Activated CD4-positive, alpha-beta T cell treated with anti-CD3 and anti-CD28 coated beads, Interleukin-2, amount 10 ng/mL, durations not matched to agents 7 days and 5 days (primary cell): ENCODE measurements at places on chromosomes 1 and 21.

GRCh38 chr1:195804547-195804946 is 803.7 kb downstream of the KCNT2 start:
- no peak for DNase-seq

DNA sequence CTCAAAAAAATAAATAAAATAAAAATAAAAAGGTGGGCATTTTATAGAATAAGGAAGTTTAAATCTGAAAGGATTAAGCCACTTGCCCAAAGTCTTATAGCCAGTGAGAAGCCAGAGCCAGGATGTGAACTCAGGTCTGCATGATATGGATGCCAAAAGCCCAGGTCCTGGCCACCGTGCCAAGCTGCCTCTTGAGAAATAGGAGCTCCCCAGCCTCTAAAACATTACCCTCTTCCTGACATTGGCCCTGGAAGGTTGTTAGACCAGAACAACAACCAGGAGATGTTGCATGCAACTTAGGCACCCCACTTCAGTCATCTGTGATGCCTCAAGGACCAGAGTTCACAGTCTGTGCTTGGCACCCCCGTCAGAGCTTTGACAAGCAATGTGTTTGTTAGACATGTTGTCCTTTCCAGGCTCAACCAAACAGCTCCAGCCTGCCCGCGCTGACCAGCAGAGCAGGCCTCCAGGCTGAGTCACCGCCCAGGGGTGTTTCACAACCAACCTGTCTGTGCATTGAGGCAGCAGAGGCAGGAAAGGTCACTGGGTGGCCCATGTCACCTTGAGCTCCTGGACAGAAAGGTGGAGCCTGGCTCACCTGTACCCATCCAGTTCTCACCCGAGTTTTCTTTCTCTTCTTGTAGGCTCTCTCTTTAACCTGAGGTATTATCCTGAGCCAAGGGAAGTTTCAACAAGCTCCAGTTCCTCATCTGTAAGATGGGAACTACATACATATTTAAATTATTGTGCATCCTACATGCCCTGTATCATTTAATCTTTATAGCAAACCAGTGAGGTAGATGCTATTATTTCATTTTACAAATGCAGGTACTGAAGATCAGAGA is 14.9 kb upstream of the MED18 start:
- no peak for DNase-seq

DNA sequence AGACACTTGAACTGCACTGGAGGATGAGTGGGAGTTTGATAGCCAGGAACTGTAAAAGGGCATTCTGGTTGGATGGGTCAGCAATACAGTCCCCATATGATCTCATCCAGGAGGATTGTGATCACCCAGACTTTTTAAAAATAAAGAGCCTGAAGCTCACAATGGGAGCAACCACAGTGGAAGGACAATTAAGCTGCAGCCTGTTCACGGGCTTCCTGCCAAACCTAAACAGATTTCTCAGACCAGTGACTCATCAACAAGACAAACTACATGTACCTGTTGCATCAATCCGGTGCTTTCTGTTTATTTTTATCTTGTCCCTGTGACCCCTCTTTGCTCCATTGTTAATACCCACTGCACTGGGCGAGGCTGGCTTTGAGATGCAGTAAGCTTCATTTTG is 52.3 kb downstream of the PAPPA2 start:
- DNase-seq = no peak

DNA sequence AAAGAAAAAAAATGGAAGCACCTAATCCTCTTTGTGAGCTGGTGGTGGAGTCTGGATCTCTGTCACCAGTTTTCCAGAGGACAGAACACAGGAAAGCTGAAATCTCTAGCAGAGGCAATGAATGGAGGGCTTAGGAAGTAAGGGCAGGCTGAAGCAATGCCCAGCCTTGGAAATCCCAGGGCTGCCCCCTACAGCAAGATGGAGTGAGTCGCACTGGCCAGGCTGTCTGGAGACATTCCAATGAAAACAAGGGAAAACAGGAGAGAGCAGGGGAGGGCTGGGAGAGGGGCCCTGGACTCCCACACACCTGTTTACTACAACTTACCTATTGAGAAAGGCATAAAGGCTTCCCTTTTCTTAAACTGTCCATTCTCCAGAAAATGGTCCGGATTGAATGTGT is 25.9 kb downstream of the CYP2J2 start:
- no peak for DNase-seq

- peak; percentile 98 for DNase-seq
Observed at GRCh38 chr1:24964811-24965570, 34.9 kb upstream of the RUNX3 start.

- no peak for DNase-seq
Observed at GRCh38 chr1:200951016-200951415, 56.3 kb downstream of the INAVA start.

DNA sequence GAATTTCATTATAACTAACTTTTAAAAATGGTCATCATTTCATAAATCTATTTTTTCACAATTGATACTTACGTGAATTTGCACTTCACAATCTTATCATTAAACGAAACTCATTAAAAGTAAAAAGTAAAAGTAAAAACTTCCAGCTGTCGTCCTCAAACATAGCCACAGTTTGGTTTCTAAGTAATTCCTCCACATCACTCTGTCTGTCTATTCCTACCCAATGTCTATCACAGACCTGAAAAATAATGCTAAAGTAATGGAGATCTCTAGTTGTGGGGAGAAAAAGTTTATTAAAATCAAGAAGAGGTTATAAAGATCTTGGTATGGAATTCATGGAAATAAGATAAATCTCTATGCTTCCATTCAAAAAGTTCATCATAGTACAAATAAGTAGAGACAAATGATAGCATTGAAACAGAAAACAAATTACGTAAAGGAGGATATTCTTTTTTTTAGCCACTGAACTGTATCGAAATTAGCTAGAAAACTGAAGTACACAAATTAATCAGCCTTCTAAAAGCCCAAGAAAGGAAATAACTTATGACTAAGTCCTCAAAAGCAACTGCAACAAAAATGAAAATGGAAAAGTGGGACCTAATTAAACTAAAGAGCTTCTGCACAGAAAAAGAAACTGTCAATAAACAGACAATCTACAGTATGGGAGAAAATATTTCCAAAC is 148.6 kb downstream of the TIAM1 start:
- DNase-seq = no peak

DNA sequence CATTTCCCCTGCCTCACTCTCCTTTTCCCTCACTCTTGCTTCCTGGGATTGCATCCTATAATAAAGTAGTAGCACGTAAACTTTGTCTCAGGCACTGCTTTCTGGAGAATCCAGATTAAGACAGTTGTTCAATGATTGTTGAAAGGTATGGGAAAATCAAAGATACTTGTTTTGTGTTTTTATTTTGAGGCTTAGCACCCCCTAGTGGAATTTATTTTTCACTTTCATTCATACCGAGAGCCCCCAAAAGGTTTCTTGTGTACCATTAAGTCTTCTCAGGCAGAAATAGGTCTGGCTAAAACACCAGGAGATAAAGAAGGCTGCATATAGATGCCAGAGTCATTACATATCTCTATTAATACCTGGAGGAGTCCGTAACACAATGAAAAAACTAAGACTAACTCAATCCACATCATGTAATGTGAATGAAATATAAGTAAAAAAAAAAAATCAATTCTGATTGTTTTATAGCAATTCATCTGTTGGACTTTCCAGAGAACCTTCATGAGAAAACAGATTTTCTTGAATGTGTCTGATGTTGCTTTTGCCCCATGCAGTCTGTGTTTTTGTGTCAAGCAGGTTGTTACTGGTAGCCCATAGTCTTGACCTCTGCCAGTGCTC is 103.5 kb downstream of the RPE65 start:
- DNase-seq = no peak

DNA sequence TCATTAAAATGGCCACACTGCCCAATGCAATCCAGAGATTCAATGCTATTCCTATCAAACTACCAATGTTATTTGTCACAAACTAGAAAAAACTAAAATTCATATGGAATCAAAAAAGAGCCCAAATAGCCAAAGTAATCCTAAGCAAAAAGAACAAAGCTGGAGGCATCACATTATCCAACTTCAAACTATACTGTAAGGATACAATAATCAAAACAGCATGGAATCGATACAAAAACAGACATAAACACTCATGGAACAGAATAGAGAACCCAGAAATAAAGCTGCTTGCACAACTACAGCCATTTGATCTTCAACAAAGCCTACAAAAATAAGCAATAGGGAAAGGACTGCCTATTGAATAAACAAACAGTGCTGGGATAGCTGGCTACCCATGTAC is 100.4 kb downstream of the FAF1 start:
- DNase-seq = no peak

- DNase-seq = no peak
Observed at GRCh38 chr1:175877939-175878737, 134.7 kb upstream of the TNR start.

DNA sequence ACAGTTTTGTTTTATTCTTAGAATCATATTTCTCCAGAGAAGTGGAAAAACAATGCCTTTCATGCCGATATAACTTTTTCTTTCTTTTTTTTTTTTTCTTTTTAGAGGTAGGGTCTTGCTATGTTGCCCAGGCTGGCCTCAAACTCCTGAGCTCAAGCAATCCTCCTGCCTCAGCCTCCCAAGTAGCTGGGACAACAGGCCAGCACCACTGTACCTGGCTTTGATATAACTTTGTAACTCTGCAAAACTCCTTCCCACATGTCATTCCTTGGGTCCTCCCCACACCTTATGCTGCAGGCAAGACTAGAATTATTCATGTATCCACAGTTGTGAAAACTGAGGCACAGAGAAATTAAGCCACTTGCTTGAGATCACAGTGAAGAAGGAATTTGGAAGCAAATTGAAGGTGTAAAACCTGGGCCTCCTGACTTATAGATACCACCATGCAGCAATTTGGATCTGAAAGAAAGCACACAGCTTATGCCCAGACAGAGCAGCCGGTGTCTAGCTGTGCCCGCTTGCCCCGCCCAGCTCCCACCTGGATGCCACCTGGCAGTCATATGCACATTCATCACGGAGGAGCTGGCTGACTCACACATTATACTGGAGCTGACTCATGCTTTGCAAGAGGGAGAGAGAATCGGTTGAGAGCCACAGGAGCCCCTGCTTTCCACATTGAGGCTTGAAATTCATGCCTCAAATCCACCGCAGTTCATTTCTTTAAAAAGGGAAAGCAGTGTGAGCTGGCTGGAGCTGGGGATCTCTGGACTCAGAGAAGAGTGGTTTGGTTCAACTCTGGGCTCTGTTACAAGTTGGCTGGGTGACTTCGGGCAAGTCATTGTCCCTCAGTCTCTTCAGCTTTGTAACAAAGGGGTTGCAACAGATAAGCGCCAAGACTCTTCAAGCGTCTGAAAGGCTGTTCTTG is 8.3 kb upstream of the SLC2A1 start:
- DNase-seq = no peak

DNA sequence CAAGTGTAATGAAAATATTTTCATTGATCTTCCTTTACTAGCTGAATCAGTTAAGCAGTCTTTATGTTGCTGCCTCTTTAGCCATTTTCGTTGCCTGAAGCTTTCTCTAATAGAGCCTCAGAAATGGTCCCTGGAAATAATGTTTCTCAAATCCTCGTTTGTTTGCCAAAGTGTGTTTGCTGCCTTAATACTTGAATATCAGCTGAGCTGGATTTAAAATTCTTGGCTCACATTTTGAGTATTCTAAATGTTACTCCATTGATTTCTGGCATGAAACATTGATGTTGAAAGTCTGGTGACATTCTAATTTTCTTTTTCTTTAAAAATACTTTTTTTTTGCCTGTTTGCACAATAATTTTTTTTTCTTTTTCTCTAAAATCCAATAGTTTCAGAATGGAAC is 84.6 kb upstream of the SERBP1 start:
- DNase-seq = no peak

DNA sequence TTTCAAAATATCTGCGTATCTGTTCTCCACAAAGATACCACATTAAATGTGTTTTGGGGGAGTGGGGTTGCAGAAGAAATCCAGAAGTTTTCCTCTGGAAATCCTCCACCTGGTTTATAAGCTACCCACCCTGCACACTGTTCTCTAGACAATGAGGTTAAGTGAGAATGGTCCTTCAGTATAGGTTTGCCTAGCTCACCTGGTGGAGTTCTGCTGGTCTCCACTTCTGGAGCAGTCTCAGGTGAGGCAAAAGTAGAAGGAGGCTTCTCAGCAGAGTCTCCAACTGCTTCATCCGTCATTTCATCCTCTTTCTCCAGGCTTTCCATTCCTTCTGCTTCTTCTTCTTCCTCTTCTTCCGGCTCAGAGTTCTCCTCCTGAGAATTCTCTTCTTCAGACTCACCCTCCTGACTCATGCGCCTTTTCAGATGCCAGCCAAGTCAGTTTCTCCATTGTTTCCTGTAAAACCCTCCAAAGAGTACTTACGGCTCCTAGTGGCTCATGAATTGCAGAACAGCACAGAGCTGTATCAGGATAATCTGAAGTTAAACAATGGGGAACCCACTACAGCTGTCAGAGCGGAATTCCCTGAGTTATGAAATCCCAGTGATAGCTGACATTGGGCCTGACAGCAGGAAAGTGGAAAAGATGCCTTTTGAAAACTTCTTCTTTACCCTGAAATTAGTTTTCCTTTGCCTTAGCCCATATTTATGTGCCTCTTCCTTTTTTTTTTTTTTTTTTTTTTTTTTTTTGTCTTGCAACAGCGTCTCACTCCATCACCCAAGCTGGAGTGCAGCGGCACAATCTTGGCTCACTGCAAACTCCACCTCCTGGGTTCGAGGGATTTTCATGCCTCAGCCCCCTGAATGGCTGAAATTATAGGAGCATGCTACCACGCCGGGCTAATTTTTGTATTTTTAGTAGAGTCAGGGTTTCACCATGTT is 38.5 kb downstream of the MSTO1 start:
- no peak for DNase-seq

DNA sequence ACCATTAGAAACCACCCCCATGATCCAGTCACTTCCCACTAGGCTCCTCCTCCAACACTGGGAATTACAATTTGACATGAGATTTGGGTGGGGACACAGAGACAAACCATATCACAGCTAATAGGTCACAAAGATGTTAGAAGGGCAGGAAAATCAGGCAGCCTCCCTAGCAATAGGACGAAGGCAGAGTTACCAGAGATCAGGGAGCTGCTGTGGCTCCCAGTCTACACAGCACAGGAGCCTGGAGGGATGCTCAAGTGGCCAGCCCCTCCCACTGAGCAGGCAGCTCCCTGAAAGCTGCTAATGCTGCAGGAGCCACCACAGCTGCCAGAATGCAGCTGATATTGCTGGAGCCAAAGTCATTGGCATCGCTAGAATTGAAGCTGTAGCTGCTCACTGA is 51.0 kb downstream of the CR1L start:
- no peak for DNase-seq

DNA sequence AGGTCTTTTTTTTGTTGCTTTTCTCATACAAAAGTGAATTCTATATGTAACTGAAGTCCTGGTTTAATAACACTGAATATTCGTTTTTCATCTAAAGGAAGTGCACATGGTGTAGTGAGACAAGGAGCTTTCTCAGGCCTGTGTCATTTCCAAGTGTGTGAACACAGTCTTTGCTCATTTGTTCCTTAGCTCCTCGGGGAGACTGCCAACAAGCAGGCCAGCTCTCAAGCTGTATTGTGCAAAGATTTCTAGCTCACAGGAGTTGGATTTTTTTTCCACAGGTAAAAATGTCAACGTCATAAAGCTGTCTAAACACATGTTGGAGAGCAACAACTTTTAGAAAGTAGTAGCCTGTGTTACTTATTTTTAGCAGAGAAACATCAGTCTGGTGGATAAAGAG is 87.8 kb upstream of the S1PR1 start:
- DNase-seq = no peak

- DNase-seq = no peak
Observed at GRCh38 chr1:57463343-57463742, 39.5 kb upstream of the DAB1 start.

- DNase-seq = no peak
Observed at GRCh38 chr1:93756657-93757056, 75.0 kb upstream of the BCAR3 start.
